Right renal cortex interstitium (tissue), 3 donors: ENCODE measurements at places on chromosomes 7 and 10. TPM values are rescaled to one million over a fixed set of nuclear protein-coding genes. Genes with fewer than 3 reads are reported as not detected.

Gene NCF1
- polyA plus RNA-seq = 1.8 TPM

GRCh38 chr7:152176797-152177196 lies 151.3 kb downstream of the GALNT11 start:
- DNase-seq = no peak

DNA sequence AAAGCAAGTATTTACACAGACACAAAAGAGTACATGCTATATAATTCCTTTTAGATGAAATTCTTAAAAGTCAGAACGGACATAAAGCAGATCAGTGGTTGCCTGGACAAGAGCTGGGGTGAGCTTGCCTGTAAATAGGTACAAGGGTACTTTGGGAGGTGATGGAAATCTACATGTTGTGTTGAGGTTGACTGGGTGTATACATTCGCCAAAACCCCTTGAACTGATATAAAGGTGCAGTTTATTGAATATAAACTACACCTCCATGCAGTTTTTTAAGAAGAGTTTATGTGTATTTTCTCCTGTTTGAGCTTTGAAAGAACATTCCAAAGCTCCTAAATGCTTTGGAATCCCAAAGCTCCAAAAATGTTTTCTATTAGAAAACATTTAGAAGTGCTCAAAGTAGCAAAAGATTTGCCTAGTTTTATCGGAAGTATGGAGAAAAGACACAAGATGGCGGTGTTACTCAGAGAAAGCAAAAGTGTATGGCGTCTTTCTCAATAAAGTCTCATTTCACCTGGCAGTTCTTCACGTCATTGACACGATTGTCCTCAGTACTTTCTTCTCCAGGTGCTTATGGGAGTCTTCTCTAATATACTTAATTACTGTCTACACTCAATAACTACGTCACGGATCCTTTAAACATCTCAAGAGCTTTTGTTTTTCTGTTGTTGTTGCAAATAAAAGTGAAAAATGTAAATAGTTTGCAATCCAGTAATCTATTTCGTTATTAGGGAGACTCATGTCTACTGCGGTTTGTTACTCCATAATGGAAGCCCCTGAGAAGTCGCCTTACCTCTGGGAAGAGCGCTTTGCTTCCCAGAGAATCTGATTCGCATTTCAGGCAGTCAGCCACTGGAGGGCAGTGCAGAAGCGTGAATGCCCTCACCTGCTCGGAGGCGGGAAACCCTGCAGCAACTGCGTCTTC lies 14.7 kb upstream of the SEC61G start:
- DNase-seq = peak; percentile 80

DNA sequence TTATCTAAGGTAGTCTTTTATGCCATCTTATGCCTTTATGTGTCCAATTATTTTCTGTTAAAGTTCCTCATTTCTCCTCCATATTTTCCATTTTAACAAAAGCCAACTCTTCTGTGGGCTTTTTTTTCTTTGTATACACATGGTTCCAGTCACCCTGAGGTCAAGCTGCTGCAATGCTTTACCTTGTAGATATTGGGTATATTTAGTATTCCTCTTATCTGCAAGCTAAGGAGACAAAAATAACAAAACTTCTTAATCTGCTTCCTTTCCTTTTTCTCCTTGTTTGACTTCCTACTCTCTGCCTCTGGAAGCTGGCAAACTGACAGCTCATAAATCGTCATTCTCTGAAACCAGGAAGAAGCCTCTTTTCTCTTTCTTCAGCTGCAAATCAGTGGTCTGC lies 885.0 kb upstream of the LRRN3 start:
- no peak for DNase-seq
